Activated CD8-positive, alpha-beta memory T cell treated with anti-CD3 and anti-CD28 coated beads, Interleukin-2, amount 10 ng/mL, durations not matched to agents 7 days and 5 days (primary cell): ENCODE measurements at places on chromosomes 2 and 18. TPM values are rescaled to one million over a fixed set of nuclear protein-coding genes. Genes with fewer than 3 reads are reported as not detected.

DNA sequence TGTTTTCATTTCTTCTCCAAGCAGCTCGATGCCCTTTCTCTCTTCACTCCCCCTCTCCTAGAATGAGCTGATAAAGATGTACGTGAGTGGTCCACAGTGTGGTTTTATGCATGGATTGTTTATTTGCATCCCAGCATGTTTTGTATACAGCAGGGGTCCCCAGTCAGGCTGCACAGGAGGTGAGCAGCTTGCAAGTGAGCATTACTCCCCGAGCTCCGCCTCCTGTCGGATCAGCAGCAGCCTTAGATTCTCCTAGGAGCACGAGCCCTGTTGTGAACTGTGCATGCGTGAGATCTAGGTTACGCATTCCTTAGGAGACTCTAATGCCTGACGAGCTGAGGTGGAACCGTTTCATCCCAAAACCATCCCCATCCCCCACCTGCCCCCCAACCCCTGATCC is 262.6 kb downstream of the AGAP1 start:
- no peak for DNase-seq

GRCh38 chr2:34025196-34025595 is 426.1 kb upstream of the FAM98A start:
- DNase-seq, result no peak

GRCh38 chr2:71637168-71637567 is 183.8 kb downstream of the DYSF start:
- no peak for DNase-seq

GRCh38 chr18:77205769-77206168 is 43.9 kb upstream of the GALR1 start:
- no peak for DNase-seq

CKAP2L gene
- total RNA-seq, result 68.8 TPM

DNA sequence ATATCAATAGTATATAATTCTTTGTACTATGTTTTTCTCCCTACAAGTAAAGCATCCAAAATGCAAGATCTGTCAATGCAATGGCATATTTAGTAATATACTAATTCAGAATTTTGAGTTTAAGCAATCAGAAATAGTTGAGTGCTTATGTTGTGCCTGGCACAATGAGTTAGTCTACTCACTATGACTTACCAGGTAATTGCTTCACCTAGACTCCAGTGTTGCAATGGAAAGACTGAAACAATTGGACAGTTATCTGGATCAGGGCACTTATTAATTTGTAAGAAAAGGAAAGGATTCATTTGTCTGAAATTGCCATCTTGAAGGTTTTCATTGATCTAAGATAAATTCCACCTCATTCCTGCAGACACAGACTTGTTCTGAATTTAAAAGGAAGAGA is 97.6 kb upstream of the TCF4 start:
- DNase-seq, result no peak

CPO gene
- total RNA-seq, result not detected

RBM43 gene
- 8.3 TPM for total RNA-seq

GRCh38 chr2:179440642-179441251 is 176.1 kb upstream of the SESTD1 start:
- no peak for DNase-seq

DNA sequence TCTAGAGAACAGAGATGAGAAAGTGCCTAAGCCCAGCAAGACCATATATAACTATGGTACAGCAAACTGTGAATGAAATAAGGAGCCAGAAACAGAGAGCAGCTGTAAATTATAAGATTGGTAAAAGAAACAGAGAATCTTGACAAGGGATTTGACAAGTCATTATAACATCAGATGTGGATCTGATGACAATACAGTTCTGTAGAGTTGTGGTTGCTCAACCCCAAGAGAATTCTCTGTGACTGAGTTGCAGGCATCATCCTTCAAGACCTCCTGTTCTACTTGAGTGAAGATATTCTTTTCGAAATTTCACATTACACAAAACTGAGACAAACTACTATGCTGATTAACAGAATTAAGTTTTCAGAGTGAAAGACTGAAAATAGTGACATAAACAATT is 343.1 kb upstream of the SLC39A10 start:
- DNase-seq, result no peak

AGFG1 gene
- total RNA-seq, result 94.9 TPM

GRCh38 chr18:49907346-49907929 is 94.1 kb upstream of the ACAA2 start:
- no peak for DNase-seq

GRCh38 chr18:40338284-40338683 is 1616.8 kb upstream of the PIK3C3 start:
- no peak for DNase-seq
